ENCODE measurements at places on chromosomes 11 and 22.

- no peak for DNase-seq
Measured at GRCh38 chr11:133950874-133951326, 5.9 kb downstream of the IGSF9B start.

- no peak for DNase-seq
Measured at GRCh38 chr11:2835296-2835695, 50.3 kb downstream of the CDKN1C start.

GRCh38 chr11:83235825-83236224 is 42.3 kb downstream of the ANKRD42 start:
- no peak for DNase-seq

- DNase-seq, result no peak
Measured at GRCh38 chr11:78208257-78209165, 19.8 kb downstream of the USP35 start.

DNA sequence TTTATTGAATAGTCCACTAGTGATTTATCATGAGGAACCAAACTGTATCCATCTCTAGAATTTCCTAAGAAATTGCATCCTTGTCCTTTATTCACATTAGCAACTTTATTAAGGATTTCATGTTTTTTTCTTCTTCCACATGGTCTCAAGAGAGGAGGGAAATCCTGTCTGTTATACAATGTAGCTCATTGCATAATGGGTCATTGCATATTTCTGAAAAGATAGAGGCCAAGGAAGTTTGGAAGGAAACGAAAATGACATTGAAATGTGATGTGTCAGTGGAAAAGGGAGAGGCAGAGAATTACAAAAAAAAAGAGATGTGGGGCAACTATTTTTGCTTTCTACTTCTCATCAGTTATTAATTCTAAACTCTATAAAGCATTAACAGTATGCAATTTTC is 353.1 kb downstream of the METTL15 start:
- DNase-seq, result no peak

- DNase-seq, result no peak
Measured at GRCh38 chr11:18203723-18204122, 31.1 kb downstream of the MRGPRX4 start.

Data from activated CD4-positive, alpha-beta T cell treated with anti-CD3 and anti-CD28 coated beads, Interleukin-2, amount 50 U/mL, for 1 hour (primary cell).